Colonic mucosa (tissue), 4 donors: ENCODE measurements at places on chromosomes 11 and 22.

DNA sequence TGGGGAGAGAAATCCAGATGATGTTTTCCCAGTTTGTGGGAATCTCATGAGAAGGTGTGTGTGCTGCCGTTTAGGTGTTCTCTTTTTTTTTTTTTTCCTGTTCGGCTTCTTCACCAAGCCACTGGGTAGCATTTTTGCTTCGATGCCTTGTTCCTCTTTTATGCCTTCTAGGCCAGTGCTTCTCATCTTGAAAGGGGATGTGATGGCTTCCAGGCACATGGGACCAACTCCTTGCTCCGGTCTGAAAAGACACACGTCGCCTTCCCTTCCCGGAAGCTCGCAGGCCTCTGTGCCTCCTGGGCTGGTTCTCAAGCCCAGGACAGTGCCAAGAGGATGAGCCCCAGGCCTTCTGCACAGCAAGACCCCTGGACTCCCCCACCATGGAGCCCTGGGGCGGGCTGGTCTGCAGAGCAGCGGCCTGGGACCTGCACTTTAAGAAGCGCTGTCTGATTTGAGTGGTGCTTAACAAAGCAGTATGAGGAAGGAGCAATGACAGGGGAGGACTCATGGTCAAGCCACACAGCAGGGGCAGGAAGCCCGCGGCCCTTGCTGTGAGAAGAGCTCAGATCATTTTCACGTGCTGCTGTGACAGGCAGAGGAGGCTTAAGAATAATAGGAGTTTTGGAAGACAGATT, 158.8 kb downstream of the MPPED1 start:
- no peak for DNase-seq

GRCh38 chr11:126914941-126915340, 85.6 kb downstream of the KIRREL3 start:
- DNase-seq, result no peak

DNA sequence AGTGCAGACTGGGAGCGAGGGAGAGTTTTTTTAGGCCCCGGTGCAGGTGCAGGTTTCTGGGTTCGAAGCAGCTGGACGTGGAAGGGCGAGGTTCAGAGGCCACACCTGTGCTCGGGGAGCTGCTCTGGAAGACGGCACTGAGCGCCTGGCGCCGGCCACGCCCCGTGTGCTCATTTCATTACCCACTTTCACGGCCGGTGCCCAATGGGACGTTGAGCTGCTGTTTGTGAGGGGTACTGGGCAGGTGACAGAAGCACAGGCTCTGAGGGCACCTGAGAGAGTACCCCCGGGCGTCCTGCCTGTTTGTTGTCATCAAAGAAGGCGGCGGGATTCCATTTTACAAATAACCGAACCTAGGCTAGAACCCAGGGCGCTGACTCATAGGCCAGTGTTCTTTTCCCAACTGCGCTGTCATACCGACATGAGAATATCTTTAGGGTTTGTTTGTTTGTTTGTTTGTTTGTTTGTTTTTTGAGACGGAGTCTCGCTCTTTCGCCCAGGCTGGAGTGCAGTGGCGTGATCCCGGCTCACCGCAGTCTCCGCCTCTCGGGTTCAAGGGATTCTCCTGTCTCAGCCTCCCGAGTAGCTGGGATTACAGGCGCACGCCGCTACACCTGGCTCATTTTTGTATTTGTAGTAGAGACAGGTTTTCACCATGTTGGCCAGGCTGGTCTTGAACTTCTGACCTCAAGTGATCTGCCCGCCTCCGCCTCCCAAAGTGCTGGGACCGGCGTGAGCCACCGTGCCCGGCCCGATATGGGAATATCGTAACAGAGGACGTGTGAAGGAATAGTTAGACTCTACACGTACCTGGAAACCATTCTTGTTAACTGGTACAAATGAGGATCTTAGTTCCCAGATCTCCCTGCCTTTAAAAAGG, 16.6 kb upstream of the SPTBN2 start:
- peak; percentile 83 for DNase-seq

- peak; percentile 95 for DNase-seq
Measured at GRCh38 chr22:31292236-31292989, at the start of gene PIK3IP1. Gene PIK3IP1, minus strand, starts transcription at chr22:31292488. Its CDS starts 144 bp downstream, at chr22:31292344.

- peak; percentile 87 for DNase-seq
Measured at GRCh38 chr11:13140028-13140870, 131.1 kb downstream of the RASSF10 start.

- DNase-seq, result no peak
Measured at GRCh38 chr11:125082611-125083311, 19.7 kb downstream of the SLC37A2 start.

- peak; percentile 18 for DNase-seq
Measured at GRCh38 chr22:19873960-19874306, 19.3 kb upstream of the GNB1L start.

DNA sequence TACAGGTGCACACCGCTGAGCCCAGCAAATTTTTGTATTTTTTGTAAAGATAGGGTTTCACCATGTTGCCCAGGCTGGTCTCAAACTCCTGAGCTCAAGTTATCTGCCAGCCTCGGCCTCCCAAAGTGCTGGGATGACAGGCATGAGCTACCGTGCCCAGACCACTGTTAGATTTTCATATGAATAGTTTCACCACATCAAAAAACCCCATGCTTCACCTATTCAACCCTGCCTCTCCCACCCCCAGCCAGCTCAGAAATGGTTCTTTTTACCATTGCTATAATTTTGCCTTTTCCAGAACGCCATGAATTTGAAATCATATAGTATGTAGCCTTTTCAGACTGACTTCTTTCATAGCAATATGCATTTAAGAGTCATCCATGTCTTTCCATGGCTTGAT, 37.9 kb downstream of the CDPF1 start:
- DNase-seq, result no peak

DNA sequence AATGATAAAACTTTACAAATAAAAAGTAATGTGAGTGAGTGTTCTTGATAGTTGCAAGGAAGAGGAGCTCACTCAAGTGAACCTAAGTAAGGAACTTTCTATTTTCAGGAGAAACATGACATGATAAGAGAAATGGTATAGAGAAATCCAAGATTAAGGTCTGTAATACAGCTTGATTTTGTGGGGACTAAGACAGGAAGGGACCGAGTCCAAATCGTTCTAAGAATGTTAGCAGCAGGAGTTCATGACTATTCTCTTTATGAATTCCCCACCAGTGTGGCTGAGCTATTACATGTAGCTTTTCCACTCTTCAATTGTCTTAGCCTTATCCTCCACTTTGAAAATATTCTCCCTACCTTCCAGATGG, 698.6 kb upstream of the ARHGAP42 start:
- no peak for DNase-seq
